ENCODE measurements at places on chromosomes 6 and 20.

GRCh38 chr6:124659427-124659826 lies 302.8 kb upstream of the RNF217 start:
- no peak overlapping the region for H3K27ac ChIP-seq
- H3K4me3 ChIP-seq = no peak overlapping the region
- DNase-seq = no peak
- H3K4me1 ChIP-seq = no peaks in the 10 kb centered on the region
- no peaks in the 10 kb centered on the region for H3K27me3 ChIP-seq

- H3K4me3 ChIP-seq = no peak overlapping the region
- peaks cover 23% of the 10 kb centered on the region for H3K27me3 ChIP-seq
- DNase-seq = no peak
- H3K4me1 ChIP-seq = peaks cover 22% of the 10 kb centered on the region
Observed at GRCh38 chr6:137162692-137163306, 10.6 kb downstream of the IL22RA2 start.

- DNase-seq = no peak
- H3K36me3 ChIP-seq = no peaks in the 10 kb centered on the region
- H3K4me1 ChIP-seq = no peaks in the 10 kb centered on the region
- H3K4me3 ChIP-seq = no peak overlapping the region
Observed at GRCh38 chr6:71080826-71081225, 124.0 kb upstream of the B3GAT2 start.

DNA sequence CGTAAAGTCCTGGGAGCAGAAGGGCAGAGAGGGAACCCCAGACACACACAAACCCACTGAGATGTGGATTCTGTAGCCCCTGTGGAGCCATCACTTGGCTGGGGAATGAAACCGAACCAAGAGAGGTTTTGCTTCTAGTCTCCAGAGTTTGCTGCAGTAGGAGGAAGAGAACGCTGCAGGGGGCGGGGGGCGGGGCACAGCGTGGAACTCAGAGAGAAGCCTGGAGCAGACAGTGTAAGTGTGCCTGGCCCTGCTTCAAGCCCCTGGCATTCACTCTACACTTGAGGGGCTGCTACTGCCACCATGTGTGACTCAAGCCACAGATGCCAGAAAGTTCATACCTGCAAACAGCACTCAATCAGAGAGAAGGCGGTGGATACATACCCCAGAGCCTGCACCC lies 18.9 kb downstream of the GABRR1 start:
- peaks cover 5% of the 10 kb centered on the region for H3K27me3 ChIP-seq
- no peak for DNase-seq
- H3K27ac ChIP-seq = no peak overlapping the region
- no peaks in the 10 kb centered on the region for H3K4me1 ChIP-seq

GRCh38 chr6:144781836-144782235 lies 496.7 kb downstream of the UTRN start:
- no peaks in the 10 kb centered on the region for H3K4me1 ChIP-seq
- DNase-seq = no peak
- peaks cover 5% of the 10 kb centered on the region for H3K36me3 ChIP-seq
- H3K4me3 ChIP-seq = no peak overlapping the region

DNA sequence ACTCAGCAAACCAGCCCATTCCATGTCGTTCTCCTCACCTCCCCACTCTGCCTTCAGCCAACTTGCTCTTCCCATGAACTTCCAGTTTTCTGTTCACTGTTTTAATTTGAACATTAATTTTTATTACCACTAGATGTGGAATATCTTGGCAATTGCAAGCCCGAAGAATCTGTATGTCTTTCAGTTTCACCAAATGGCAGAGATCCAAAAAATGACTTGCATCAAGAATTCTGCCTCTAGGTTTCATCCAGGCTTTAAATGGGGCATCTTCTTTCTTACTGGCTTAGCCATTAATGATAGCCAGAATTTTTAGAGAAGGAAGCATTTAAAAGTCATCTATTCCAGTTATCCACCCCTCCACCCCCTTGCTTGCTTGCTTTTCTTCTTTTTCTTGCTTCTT lies 39.0 kb downstream of the CAP2 start:
- no peak overlapping the region for H3K4me3 ChIP-seq
- H3K27me3 ChIP-seq = no peaks in the 10 kb centered on the region
- no peaks in the 10 kb centered on the region for H3K36me3 ChIP-seq
- H3K4me1 ChIP-seq = no peaks in the 10 kb centered on the region
- no peak overlapping the region for H3K27ac ChIP-seq

- no peak for DNase-seq
- peaks cover 5% of the 10 kb centered on the region for H3K27me3 ChIP-seq
- no peak overlapping the region for H3K27ac ChIP-seq
- no peak overlapping the region for H3K4me3 ChIP-seq
Observed at GRCh38 chr6:134698228-134698627, 251.7 kb downstream of the ALDH8A1 start.

- no peak overlapping the region for H3K27ac ChIP-seq
- H3K36me3 ChIP-seq = no peaks in the 10 kb centered on the region
- no peaks in the 10 kb centered on the region for H3K4me1 ChIP-seq
- no peak for DNase-seq
Observed at GRCh38 chr20:21670126-21670525, 35.3 kb upstream of the PAX1 start.

GRCh38 chr6:135640449-135641111 lies 143.0 kb upstream of the AHI1 start:
- no peaks in the 10 kb centered on the region for H3K36me3 ChIP-seq
- no peak overlapping the region for H3K27ac ChIP-seq
- no peak overlapping the region for H3K4me3 ChIP-seq
- no peak for DNase-seq
- H3K4me1 ChIP-seq = peaks cover 20% of the 10 kb centered on the region

DNA sequence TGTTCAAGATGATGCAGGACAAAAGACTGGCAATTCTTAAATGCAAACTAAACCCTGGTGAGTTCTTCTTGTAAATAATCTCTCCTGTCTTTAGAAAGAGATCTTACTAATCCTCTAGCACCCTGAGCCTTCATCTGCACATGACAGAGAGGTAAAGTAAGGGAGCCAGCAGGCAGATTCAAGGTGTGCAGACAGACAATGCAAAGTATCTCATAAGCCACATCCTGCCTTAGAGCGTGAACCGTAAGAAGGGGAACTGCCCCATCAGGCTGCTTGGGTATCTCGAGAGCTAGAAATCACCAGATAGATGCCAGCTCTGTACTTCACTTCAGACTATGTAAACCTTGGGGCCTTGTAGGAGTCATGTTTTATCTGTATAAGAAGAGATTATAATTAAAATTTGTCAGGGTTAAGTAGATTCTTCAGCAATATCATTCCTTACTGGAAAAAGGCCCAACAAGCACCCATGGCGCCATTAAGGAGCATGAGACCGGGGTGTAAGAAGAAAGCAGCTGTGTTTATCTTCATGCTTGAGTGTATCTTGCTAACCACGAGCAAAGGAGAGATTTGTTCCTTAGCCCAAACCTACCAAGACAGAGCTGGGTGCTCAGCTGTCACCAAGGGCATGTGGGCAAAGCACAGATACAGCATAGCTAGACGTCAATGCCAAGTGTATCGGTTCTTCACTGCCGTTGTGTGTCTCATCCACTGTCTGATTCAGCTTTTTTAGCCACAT lies 24.4 kb downstream of the CNR1 start:
- no peak for DNase-seq
- H3K4me1 ChIP-seq = no peaks in the 10 kb centered on the region
- H3K4me3 ChIP-seq = no peak overlapping the region
- H3K36me3 ChIP-seq = no peaks in the 10 kb centered on the region
- H3K27me3 ChIP-seq = peaks cover 10% of the 10 kb centered on the region
- no peak overlapping the region for H3K27ac ChIP-seq

DNA sequence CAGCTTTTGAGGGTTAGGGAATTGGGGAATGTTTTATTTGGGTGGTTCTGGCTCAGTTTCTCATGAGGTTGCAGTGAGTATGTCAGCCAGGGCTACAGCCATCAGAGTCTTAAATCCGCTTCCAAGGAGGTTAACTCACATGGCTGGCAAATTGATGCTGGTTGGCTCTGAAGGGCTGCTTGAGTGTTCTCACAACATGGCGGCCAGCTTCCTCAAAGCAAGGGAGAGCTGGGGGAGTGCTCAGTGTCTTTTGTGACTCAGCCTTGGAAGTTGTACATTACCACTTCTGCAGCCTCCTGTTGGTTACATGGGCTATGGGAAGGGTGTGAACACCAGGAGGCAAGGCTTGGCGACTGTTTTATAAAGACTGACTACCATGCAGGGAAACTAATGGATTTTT lies 17.8 kb upstream of the PPP1R3G start:
- no peaks in the 10 kb centered on the region for H3K4me1 ChIP-seq
- H3K27me3 ChIP-seq = no peaks in the 10 kb centered on the region
- no peak for DNase-seq

DNA sequence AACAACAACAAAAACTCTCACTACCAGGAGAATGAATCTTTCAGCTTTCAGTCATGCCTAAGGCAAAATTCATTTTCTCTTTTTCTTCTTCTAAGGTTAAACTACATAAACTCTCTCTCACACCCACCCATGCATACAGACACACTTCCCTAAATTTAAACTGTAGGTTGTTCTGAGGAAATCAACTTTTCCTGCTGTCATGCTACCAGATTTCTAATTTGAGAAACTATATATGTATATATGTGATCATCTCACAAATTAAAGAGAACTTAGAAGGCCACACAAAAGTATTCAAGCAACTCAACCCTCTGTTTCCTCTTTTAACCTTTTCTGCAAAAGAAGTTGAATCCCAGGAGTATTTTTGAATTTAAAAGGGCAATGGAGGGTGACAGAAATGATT lies 532.5 kb downstream of the KIF16B start:
- H3K27ac ChIP-seq = no peak overlapping the region
- no peaks in the 10 kb centered on the region for H3K27me3 ChIP-seq
- H3K36me3 ChIP-seq = no peaks in the 10 kb centered on the region
- H3K4me1 ChIP-seq = no peaks in the 10 kb centered on the region
- no peak overlapping the region for H3K4me3 ChIP-seq
- no peak for DNase-seq

- H3K4me1 ChIP-seq = no peaks in the 10 kb centered on the region
- H3K27me3 ChIP-seq = peaks cover 2% of the 10 kb centered on the region
- H3K36me3 ChIP-seq = no peaks in the 10 kb centered on the region
- DNase-seq = no peak
Observed at GRCh38 chr20:942611-943010, 26.5 kb upstream of the ANGPT4 start.

DNA sequence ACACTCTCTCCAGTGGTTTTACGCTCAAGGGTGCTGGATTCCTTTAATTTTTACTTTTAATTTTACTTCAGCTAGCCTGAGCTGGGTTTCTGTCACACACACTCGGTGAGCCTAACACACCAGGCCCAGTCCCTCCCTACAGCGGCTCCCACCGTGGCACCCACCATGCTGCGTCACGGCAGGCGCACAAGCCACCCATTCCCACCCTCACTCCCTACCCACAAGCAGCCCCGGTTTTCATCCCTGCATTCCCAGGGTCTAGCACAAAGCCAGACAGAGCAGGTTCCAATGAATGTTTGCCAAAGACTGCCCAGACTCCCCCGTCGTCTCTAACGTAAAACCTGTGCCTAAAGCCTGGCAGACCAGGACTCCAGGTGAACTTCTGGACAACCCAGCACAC lies 50.3 kb downstream of the MYH7B start:
- DNase-seq = peak; percentile 4
- H3K36me3 ChIP-seq = peaks cover 18% of the 10 kb centered on the region
- H3K27ac ChIP-seq = no peak overlapping the region
- H3K4me1 ChIP-seq = no peaks in the 10 kb centered on the region
- H3K4me3 ChIP-seq = no peak overlapping the region
- no peaks in the 10 kb centered on the region for H3K27me3 ChIP-seq

DNA sequence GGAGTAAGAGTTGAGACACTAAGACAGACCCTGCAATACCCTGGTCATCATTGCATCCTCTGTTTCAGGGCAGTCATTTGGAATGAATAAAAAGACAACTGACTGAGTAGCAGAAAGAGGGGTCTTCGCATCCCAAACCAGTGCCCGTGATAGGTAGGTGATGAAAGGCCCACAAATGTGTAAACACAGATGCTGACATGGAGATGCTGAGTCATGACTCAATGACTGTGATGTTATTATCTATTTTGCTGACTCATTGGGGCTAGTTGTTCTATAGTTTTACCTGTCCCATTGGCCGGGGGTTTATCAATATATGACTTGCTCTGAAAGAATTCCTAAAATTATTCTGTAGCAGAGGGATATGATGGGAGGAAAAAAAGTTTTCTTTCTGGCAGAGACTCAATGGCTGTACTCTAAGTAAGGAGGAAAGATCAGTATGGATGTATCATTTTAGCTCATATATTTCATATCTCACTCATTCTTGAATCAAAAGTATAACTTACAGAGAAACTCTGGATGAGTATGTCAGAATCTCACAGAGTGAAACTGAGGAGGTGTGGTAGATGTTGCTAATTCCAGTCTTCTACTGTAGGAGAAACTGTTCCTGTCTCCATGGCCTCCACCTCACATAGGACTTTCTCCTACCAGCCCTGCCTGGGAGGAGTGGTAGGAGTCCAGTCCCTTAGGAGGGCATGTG lies 119.9 kb upstream of the PREP start:
- no peak overlapping the region for H3K4me3 ChIP-seq
- peaks cover 2% of the 10 kb centered on the region for H3K4me1 ChIP-seq
- no peak overlapping the region for H3K27ac ChIP-seq

GRCh38 chr6:128098000-128098581 lies 197.2 kb upstream of the THEMIS start:
- no peak for DNase-seq
- no peak overlapping the region for H3K27ac ChIP-seq
- no peaks in the 10 kb centered on the region for H3K27me3 ChIP-seq
- no peaks in the 10 kb centered on the region for H3K36me3 ChIP-seq
- peaks cover 19% of the 10 kb centered on the region for H3K4me1 ChIP-seq
- no peak overlapping the region for H3K4me3 ChIP-seq

DNA sequence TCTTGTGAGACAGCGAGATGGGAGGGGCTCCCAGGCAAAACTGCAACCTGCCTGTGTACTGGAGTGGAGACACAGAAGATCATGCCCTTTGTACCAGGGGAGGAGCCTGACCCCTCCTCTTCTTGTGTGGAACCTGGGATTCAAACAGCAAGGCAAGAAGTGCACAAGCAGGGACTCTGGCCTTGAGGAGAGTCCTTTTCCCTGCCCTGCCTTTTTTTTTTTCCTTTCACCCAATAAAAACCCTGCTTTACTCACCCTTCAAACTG lies 251.8 kb upstream of the OPRM1 start:
- peaks cover 4% of the 10 kb centered on the region for H3K27me3 ChIP-seq
- no peak for DNase-seq
- H3K36me3 ChIP-seq = no peaks in the 10 kb centered on the region

DNA sequence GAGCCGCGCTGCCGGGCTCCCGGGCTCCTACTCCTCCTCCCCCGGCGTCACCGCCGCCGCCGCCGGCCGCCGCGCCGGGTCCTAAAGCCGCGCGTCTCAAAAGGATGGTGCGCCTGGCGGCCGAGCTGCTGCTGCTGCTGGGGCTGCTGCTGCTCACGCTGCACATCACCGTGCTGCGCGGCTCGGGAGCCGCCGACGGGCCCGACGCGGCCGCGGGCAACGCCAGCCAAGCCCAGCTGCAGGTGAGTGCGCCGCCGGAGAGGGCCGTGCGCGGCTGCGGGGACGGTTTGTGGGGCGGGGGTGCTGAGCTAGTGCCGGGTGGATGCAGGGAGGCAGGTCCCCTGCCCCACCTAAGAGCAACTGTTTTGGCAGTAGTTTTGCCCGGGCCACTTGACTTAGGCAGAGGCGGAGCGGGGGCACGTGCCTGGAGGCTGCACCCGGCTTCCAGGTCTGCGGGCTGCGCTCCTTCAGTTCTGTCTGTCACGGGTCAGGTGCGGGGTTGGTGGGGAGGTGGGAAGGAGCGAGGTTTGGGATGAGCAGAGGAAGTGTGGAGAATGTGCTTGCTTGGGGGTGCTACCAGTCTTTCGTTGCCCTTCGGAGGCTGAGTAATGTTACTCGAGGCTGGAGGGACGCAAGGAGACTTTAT lies 722 bp downstream of the ISM1 start:
- H3K27me3 ChIP-seq = peaks cover 27% of the 10 kb centered on the region
- H3K4me1 ChIP-seq = peaks cover 10% of the 10 kb centered on the region
- DNase-seq = peak; percentile 65
- peak overlapping the region; percentile 73 for H3K4me3 ChIP-seq
- H3K27ac ChIP-seq = no peak overlapping the region
- H3K36me3 ChIP-seq = peaks cover 3% of the 10 kb centered on the region

- H3K27ac ChIP-seq = no peak overlapping the region
- H3K4me3 ChIP-seq = no peak overlapping the region
Observed at GRCh38 chr6:37985355-37985754, 165.8 kb downstream of the ZFAND3 start.
